ENCODE measurements at places on chromosomes 2 and 18.

DNA sequence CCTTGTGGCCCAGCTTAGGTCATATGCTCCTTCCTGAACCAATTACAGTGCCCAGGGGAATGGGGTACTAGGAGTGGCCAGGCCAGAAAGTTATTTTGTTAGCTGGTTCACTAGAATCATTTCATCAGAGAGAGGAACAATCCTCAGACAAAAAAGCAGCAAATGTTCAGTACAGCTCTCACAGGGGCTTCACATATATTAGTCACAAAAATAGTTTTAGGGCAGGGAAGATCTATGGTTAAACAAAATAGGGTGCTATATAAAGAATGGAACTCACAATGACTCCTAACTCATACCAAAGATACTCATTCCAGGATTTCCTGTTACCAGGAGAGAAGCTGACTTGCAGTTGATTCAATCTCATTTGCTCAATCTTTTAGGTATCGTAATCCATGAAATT lies 71.0 kb downstream of the CWC22 start:
- no peak for DNase-seq

DNA sequence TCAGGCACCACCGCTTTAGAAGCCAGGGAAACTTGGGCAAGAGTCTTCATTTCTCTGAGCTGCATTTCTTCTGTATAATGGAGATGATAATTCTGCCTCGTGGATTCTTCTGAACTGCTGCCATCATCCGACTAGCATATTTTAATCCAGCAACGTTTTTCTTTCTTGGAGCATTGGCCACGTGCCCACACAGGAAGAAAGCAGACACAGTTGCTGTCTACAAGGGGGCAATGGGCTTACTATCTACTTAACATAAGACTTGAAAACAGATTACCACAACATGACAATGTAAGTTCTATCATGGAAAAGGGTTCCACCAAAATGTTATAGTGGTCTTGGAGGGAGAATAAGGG lies 176.5 kb downstream of the FAM210A start:
- no peak for DNase-seq

GRCh38 chr18:51275712-51276476 lies 78.4 kb upstream of the MEX3C start:
- DNase-seq = no peak

DNA sequence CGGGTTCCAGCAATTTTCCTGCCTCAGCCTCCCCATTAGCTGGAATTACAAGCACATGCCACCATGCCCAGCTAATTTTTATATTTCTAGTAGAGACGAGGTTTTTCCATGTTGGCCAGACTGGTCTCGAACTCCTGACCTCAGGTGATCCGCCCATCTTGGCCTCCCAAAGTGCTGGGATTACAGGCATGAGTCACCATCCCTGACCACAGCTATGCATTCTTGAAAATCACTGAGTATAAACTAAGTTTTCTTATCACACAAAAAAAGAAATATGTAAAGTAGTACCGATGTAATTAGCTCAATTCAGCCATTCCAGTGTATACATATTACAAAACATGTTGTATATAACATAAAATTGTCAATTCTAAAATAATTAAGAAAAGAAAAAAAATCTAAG lies 232.7 kb downstream of the MBD2 start:
- DNase-seq = no peak

GRCh38 chr2:112880696-112881095 lies 30.3 kb upstream of the IL37 start:
- no peak for DNase-seq

DNA sequence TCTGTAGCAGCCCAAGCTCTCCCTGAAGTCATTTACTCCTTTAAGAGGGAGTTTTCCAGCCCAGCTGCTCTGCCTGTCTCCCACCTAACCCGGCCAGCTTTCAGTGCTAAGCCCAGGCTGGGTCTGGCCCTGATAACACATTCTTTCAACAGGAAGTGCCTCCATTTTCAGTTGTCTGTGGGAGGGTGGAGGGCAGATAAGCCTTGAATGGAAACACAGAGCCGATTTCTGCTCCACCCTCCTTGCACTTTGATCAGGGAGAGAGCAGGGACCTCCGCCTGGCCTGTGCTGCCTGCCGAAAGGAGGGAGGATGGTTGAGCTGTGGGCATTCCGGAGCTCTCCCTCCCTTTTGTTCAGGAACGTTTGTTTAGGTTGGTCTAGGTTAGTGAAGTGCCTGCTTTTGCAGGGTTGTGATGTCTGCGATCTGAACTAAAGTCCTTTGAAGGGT lies 24.8 kb downstream of the GATA6 start:
- no peak for DNase-seq

- no peak for DNase-seq
These were observed 123.8 kb downstream of the HRH4 start for GRCh38 chr18:24584205-24584604.

GRCh38 chr2:23609254-23609653 lies 224.3 kb downstream of the KLHL29 start:
- no peak for DNase-seq

- peak; percentile 71 for DNase-seq
These were observed 29.7 kb downstream of the CCDC141 start for GRCh38 chr2:179020156-179020750.

DNA sequence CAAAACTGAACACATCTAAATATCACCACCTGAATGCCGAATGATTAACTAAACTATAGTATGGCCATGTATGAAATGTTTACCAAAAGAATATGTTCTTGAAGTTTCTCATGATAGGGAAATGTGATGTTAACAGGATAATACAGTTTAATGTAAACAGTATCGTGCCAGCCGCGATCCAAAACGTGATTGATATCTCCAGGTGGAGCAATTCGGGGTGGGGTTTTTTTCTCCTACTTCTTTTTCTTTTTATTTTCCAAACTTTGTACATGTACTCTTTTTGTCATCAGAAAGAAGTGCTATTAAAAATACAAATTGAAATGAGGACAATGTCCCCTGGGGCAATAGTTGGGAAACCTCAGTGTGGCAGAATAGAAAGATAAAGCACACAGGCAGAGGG lies 4.0 kb upstream of the BIN1 start:
- DNase-seq = peak; percentile 3

DNA sequence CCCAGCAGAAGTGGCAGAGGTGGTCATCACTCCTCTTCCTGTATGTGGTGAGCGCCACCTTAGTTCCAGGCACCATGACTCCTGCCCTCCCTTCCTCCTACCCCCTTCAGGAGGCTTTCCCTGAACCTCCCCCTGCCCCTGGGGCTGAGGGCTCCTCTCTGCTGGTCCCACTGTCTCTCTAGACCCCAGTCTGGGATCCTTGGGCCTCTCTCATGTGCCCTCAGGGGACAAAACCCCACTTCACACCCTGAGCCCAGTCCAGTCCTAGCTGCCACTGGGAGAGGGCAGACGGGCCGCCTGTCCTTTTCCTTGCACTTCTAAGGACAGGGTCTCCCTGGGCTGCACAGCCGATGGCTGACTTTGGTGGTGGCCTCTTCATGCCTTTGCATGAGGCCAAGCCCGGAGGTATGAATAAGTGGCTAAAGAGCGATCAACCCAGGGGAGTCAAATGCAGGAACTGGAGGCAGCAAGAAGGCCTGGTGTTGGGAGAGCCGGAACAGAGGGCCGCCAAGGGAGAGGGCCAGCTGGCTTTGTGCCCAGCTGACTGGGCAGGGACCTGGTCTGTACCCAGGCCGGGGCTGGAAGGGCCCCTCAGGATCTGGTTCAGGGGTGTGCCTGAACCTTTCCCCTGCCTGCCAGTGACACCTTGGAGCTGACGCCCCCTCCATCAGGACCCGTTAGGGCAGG lies 29.5 kb downstream of the GLI2 start:
- DNase-seq = peak; percentile 49

DNA sequence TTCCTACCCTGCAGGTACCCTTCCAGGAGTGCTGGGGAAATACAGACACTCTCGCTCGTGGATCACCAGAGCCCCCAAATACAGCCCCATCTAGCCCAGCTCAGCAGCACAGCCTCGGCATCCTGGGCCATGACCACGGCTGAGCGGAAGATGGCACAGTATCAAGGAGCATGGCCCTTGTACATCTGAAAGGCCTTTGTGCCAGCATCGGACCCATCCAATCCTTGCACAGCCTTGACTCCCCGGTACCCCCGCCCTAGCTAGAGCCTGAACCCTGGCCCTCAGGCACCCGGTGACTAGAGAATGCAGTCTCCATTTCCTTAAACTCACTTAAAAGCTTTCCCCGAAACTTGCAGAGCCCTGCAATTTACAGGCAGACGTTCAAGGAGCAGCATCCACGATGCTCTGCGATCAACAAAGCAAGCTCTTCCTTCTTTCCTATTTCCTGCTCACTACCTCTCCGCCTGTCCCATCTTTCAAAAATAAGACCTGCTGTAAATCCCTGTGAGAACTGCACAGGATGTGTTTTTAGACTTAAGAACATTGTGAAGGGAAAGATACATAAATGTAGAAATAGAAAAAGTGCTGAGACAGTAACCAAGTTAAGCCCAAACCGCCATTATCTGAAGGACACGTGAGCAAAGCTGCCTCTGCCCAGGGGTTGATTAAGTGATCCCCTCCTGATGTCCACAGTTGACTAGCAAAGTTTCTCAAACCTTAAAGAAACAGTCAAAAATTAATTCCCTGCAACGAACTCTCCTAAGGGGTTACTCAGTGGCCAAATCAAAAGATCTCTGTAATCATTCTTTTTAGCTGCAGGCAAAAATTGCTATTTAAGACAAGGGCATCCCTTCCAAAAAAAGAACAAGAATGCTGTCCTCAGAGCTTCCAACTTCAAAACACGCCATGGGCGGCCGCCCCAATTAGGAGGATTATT lies 48.5 kb downstream of the ZNF516 start:
- DNase-seq = peak; percentile 50

DNA sequence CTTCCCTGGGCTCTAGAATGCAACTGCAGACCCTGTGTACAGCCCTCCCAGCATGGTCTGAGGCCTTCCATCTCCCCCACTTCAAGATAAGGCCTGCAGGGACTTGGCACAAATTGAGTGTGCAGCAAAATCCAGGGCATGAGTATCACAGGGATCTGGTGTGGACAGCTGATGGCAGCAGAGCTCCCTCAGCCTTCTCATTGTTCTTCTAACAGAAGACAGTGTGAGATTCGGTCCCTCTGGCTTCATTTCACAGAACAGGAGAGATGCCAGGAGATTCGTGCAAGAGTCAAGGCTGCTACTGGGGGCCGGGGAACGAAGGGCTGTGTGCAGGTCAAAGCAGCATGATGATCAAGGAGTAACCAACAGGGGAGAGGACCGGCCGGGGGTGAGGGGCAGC lies 85.8 kb downstream of the UXS1 start:
- DNase-seq = peak; percentile 59

GRCh38 chr2:217650229-217650628 lies 352.6 kb downstream of the TNS1 start:
- no peak for DNase-seq

- no peak for DNase-seq
These were observed 438.7 kb upstream of the FSIP2 start for GRCh38 chr2:185299867-185300266.

- no peak for DNase-seq
These were observed 19.8 kb downstream of the DTNA start for GRCh38 chr18:34729740-34730355.

DNA sequence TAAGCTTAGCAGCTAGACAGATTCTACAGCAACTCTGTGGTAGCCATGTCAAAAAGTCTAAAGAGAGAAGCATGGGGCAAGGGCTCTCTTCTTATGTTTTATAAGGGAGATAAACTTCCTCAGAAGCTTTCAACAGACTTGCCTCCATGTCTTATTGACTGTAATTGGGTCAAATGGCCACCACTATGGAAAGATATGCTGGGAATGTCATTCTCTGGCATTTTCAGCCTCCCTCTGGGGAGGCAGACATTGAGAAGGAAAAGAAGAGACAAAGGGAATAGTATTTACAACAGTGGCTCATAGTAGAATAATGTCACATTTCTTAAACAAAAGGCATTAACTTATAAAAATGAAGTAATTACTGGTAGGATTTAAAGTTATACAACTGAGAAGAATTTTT lies 1964.5 kb upstream of the PIK3C3 start:
- DNase-seq = no peak

DNA sequence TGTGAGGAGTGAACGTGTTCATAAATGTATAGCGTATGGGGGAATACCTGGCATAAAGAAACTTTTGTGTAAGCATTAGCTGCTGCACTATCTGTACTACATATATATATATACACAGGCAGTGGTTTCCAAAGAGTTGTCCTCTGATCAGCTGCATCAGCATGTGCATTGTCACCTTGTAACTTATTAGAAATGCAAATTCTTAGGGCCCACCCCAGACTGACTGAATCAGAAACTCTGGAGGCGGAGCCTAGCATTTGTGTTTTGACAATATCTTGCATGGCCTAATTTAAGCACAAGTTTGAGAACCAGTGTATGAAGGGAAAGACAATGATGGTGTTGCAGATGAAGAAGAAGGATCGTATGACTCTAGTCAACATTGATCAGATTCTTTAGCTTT lies 299.5 kb downstream of the CCDC102B start:
- DNase-seq = no peak

GRCh38 chr2:211864328-211864727 lies 674.3 kb downstream of the ERBB4 start:
- DNase-seq = no peak

- no peak for DNase-seq
These were observed 14.8 kb upstream of the ZAP70 start for GRCh38 chr2:97698530-97698929.

GRCh38 chr2:71226965-71227560 lies at the start of gene PAIP2B:
Gene PAIP2B, minus strand, starts transcription at chr2:71227103. Its CDS starts 24,514 bp downstream, at chr2:71202589.
- peak; percentile 99 for DNase-seq

- no peak for DNase-seq
These were observed 12.3 kb upstream of the SEMA4C start for GRCh38 chr2:96882230-96882629.

- DNase-seq = no peak
These were observed 306.9 kb upstream of the NT5C1B start for GRCh38 chr2:18896125-18896764.

DNA sequence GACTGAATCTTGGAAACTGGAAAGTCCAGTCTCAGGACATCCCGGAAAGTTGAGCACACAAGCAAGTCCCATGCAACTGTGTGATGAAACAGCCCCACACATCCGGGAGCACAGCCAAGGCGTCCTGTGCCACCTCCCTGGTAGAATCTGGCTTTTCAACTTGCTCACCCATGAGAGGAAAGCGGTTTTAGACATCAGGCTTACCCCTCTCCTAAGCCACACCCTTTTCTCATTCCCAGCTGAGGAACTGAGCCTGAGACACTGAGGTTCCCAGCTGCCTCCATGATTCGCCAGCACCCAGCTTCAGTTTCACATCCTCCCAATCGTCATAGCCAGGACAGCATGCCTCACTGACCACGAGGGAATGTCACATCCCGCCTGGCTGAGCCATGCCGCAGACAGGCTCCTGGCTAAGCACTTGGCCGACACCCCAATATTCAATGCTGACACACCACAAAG lies 60.3 kb downstream of the STEAP3 start:
- DNase-seq = no peak

GRCh38 chr2:19274439-19274838 lies 84.0 kb downstream of the OSR1 start:
- no peak for DNase-seq

DNA sequence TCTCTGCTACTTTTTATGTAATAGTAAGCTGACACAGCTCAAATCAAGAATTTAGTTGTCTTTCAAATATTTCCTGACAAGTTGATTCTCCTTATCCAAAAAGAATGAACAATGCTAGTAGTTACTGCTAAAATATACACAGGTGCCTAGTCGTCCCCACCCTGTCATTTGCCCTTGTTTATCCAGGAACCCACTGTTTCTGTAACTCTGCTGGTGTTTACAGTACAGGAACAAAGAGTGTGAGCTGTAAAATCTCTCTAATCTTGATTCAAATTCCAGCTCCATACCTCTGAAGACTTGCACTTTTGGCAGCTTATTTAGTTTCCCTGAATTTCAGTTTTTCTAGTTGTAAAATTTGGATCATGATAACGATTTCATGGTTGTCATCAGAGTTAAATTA lies 21.1 kb upstream of the SCYGR2 start:
- DNase-seq = no peak

GRCh38 chr2:31187166-31187565 lies 30.1 kb downstream of the CAPN14 start:
- DNase-seq = no peak
